ENCODE measurements at places on chromosomes 2 and 18. TPM values are rescaled to one million over a fixed set of nuclear protein-coding genes. Genes with fewer than 3 reads are reported as not detected.

CCDC121 gene
- total RNA-seq = 1.00 TPM

- no peak overlapping the region for H3K4me3 ChIP-seq
- no peak for DNase-seq
- H3K27me3 ChIP-seq = no peaks in the 10 kb centered on the region
- H3K4me1 ChIP-seq = peaks cover 13% of the 10 kb centered on the region
- H3K27ac ChIP-seq = no peak overlapping the region
Measured at GRCh38 chr2:29187926-29188325, 72.7 kb downstream of the CLIP4 start.

GRCh38 chr18:12836551-12836950 is 47.5 kb downstream of the PTPN2 start:
- no peak for DNase-seq
- H3K36me3 ChIP-seq = peaks cover 52% of the 10 kb centered on the region
- no peak overlapping the region for H3K27ac ChIP-seq
- no peak overlapping the region for H3K4me3 ChIP-seq
- peaks cover 50% of the 10 kb centered on the region for H3K4me1 ChIP-seq
- H3K27me3 ChIP-seq = no peaks in the 10 kb centered on the region

DNA sequence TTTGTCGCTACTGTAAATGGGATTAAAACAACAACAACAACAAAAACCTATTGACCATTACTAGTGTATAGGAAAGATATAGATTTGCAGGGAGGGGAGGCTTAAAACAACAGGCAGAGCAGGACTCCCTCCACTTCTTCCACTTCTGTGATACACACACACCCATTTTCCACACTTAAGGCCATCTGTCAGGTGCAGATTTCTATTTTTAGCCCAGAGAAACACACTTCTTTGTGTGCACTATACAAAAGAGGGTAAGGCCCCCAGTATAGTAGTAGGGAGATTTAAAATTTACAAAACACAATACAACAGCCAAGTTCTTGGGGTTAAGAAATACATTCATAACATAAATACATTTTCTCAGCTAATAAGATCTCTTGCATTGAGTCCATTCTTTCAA is 22.4 kb downstream of the PTPN2 start:
- peaks cover 61% of the 10 kb centered on the region for H3K4me1 ChIP-seq
- H3K27ac ChIP-seq = no peak overlapping the region
- no peak overlapping the region for H3K4me3 ChIP-seq

GRCh38 chr2:235641956-235642355 is 148.1 kb downstream of the AGAP1 start:
- no peaks in the 10 kb centered on the region for H3K4me1 ChIP-seq
- H3K36me3 ChIP-seq = no peaks in the 10 kb centered on the region
- H3K4me3 ChIP-seq = no peak overlapping the region
- H3K27ac ChIP-seq = no peak overlapping the region

GRCh38 chr2:209091056-209091455 is 332.8 kb upstream of the MAP2 start:
- no peak for DNase-seq
- H3K4me3 ChIP-seq = no peak overlapping the region
- H3K27ac ChIP-seq = no peak overlapping the region
- no peaks in the 10 kb centered on the region for H3K27me3 ChIP-seq
- H3K36me3 ChIP-seq = no peaks in the 10 kb centered on the region

GRCh38 chr2:46378616-46379015 is 81.4 kb downstream of the EPAS1 start:
- H3K4me3 ChIP-seq = no peak overlapping the region
- H3K27ac ChIP-seq = no peak overlapping the region
- no peak for DNase-seq
- no peaks in the 10 kb centered on the region for H3K4me1 ChIP-seq
- no peaks in the 10 kb centered on the region for H3K36me3 ChIP-seq

DNA sequence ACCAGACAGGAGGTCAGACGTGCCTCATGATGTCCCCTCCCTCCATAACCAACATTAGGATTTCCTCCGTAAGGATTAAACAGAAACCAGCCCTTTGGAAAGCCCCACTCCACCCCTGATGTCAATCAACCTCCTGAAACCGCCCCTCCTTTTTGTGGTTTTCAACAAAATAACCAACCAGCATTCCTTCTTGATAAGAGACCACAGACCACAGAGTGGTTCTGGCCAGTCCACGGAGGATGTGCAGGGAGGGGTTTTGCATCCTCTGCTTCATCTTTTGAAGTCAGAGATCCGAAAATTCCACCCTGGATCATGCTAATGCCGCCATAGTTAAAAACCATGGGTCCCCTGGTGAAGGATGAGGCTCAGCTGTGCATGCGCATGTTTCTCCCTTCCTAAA is 180.0 kb upstream of the CCDC150 start:
- H3K27ac ChIP-seq = no peak overlapping the region
- peaks cover 71% of the 10 kb centered on the region for H3K27me3 ChIP-seq
- no peaks in the 10 kb centered on the region for H3K36me3 ChIP-seq
- H3K4me3 ChIP-seq = no peak overlapping the region

- H3K36me3 ChIP-seq = no peaks in the 10 kb centered on the region
- no peaks in the 10 kb centered on the region for H3K4me1 ChIP-seq
- DNase-seq = no peak
- H3K27me3 ChIP-seq = no peaks in the 10 kb centered on the region
Measured at GRCh38 chr2:212364112-212364985, 174.3 kb downstream of the ERBB4 start.

GRCh38 chr2:211396815-211397214 is 840.4 kb downstream of the CPS1 start:
- no peaks in the 10 kb centered on the region for H3K4me1 ChIP-seq
- no peak overlapping the region for H3K4me3 ChIP-seq
- no peak overlapping the region for H3K27ac ChIP-seq
- H3K36me3 ChIP-seq = no peaks in the 10 kb centered on the region
- H3K27me3 ChIP-seq = no peaks in the 10 kb centered on the region

GRCh38 chr2:1543776-1544477 is 130.7 kb downstream of the TPO start:
- H3K27ac ChIP-seq = no peak overlapping the region
- no peak overlapping the region for H3K4me3 ChIP-seq
- H3K4me1 ChIP-seq = peaks cover 15% of the 10 kb centered on the region
- DNase-seq = no peak
- H3K27me3 ChIP-seq = no peaks in the 10 kb centered on the region

LAMA3 gene
- total RNA-seq = 0.20 TPM

GRCh38 chr2:238698072-238698352 is 149.9 kb upstream of the TWIST2 start:
- no peaks in the 10 kb centered on the region for H3K4me1 ChIP-seq
- no peak overlapping the region for H3K27ac ChIP-seq
- peaks cover 2% of the 10 kb centered on the region for H3K27me3 ChIP-seq
- DNase-seq = no peak
- H3K36me3 ChIP-seq = no peaks in the 10 kb centered on the region

- DNase-seq = no peak
- H3K36me3 ChIP-seq = no peaks in the 10 kb centered on the region
- no peaks in the 10 kb centered on the region for H3K4me1 ChIP-seq
- no peak overlapping the region for H3K4me3 ChIP-seq
- H3K27ac ChIP-seq = no peak overlapping the region
Measured at GRCh38 chr2:128505150-128505490, 186.5 kb upstream of the HS6ST1 start.

Measured in activated CD4-positive, alpha-beta T cell treated with anti-CD3 and anti-CD28 coated beads, Interleukin-2, amount 10 ng/mL, durations not matched to agents 7 days and 5 days (primary cell).